ENCODE measurements at places on chromosomes 2 and 18.
A peak's percentile ranks its signal among the peaks of the same experiment; 100 is the strongest.

- H3K36me3 ChIP-seq: peaks cover 27% of the 10 kb centered on the region
- no peak overlapping the region for H3K27ac ChIP-seq
- H3K27me3 ChIP-seq: no peaks in the 10 kb centered on the region
Measured at GRCh38 chr18:26286008-26286407, 59.8 kb downstream of the TAF4B start.

DNA sequence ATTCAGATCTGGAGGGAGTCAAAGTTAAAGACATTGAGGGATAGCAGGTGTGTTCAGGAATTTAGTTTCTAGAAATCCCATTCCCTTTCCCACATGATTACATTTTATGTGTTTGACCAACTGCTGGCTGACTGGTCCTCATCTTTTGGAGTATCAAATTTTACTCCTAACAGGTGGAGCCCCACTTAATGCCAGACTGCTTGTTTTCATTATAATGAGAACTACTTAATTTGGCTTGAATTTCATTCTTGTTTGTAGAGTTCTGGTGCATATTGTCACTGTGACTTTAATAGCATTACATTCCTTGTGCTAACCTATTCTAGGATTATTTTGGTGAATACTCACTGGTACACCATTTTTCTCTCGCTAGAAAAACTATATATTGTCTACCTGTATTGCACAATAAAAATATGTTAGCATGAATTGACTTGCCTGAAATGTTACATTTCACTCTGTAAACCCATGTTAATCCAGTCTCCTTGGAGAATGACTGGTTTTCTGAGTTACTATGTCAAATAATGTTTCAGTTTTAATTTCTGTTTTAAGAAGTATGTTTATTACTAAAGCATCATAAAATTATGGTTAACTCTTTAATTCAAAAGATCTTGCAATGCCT lies 98.2 kb downstream of the TANC1 start:
- H3K36me3 ChIP-seq: peaks cover 5% of the 10 kb centered on the region
- H3K4me1 ChIP-seq: peaks cover 17% of the 10 kb centered on the region

DNA sequence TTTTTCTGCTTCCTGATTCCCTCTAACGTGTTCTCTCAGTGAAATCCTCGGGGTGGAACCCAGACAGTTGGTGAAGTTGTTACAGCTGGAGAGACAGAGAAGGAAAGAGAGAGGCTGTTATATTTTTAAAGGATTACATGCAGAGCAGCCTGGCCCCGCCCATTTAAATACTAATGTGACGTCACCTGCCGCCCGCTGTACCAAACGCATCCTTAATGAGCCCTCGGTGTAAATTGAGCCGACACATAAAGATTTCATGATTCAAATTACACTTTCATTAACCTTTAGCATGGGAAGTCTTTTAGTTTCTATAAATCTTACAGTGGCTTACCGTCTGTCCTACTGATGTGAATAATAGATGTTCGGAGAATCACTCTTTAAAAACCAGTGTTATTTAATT lies 164.0 kb upstream of the SIX3 start:
- peaks cover 23% of the 10 kb centered on the region for H3K4me1 ChIP-seq
- no peak overlapping the region for H3K4me3 ChIP-seq
- H3K27me3 ChIP-seq: no peaks in the 10 kb centered on the region
- DNase-seq: no peak
- H3K36me3 ChIP-seq: no peaks in the 10 kb centered on the region

DNA sequence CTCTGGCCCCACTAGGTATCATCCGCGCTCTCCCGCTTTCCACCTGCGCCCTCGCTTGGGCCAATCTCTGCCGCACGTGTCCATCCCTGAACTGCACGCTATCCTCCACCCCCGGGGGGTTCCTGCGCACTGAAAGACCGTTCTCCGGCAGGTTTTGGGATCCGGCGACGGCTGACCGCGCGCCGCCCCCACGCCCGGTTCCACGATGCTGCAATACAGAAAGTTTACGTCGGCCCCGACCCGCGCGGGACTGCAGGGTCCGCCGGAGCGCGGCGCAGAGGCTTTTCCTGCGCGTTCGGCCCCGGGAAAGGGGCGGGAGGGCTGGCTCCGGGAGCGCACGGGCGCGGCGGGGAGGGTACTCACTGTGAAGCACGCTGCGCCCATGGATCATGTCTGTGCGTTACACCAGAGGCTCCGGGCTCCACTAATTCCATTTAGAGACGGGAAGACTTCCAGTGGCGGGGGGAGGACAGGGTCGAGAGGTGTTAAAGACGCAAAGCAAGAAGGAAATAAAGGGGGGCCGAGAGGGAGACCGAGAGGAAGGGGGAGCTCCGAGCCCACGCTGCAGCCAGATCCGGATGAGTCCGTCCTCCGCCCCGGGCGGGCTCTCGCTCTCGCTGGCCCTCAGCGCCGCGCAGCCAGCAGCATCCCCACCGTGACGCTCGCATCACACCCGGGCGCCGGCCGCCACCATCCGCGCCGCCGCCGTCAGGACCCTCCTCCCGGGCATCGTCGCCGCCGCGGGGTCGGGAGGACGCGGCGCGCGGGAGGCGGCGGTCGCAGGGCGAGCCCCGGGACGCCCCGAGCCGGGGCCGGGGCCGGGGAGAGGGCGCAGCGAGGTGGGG lies 664 bp downstream of the NETO1 start:
- H3K4me3 ChIP-seq: peak overlapping the region; percentile 1
- H3K27ac ChIP-seq: no peak overlapping the region
- H3K36me3 ChIP-seq: no peaks in the 10 kb centered on the region
- H3K4me1 ChIP-seq: no peaks in the 10 kb centered on the region
- H3K27me3 ChIP-seq: peaks cover 3% of the 10 kb centered on the region

DNA sequence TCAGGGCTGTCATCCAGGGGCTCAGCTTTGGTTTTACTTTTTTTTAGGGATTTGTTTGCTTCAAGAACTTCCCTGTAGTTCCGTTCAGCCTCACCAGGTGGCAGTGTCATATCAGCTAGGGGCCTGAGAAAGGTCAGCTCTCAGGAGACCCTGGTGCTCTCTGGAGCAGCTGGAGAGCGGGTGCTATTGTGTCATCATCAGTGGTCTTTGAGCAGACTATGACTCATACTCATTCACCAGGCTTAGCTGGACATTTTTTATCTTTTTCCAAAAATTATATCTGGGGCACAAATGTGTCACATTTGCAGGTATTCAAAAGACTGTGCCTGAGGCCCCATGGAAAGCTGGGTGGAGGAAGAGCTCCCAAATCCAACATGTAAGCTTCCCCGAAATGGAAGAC lies 24.4 kb downstream of the ZNF892 start:
- no peak overlapping the region for H3K4me3 ChIP-seq
- no peaks in the 10 kb centered on the region for H3K4me1 ChIP-seq
- DNase-seq: peak; percentile 81
- H3K27ac ChIP-seq: no peak overlapping the region
- H3K36me3 ChIP-seq: no peaks in the 10 kb centered on the region

GRCh38 chr2:45826884-45827635 lies 175.6 kb downstream of the PRKCE start:
- no peak overlapping the region for H3K4me3 ChIP-seq
- H3K27me3 ChIP-seq: no peaks in the 10 kb centered on the region
- H3K4me1 ChIP-seq: peaks cover 24% of the 10 kb centered on the region
- no peaks in the 10 kb centered on the region for H3K36me3 ChIP-seq

- peak overlapping the region; percentile 60 for H3K4me3 ChIP-seq
- H3K36me3 ChIP-seq: no peaks in the 10 kb centered on the region
- no peak for DNase-seq
- peaks cover 12% of the 10 kb centered on the region for H3K4me1 ChIP-seq
- no peak overlapping the region for H3K27ac ChIP-seq
- H3K27me3 ChIP-seq: no peaks in the 10 kb centered on the region
Measured at GRCh38 chr2:45643095-45643494, 8.4 kb upstream of the PRKCE start.

DNA sequence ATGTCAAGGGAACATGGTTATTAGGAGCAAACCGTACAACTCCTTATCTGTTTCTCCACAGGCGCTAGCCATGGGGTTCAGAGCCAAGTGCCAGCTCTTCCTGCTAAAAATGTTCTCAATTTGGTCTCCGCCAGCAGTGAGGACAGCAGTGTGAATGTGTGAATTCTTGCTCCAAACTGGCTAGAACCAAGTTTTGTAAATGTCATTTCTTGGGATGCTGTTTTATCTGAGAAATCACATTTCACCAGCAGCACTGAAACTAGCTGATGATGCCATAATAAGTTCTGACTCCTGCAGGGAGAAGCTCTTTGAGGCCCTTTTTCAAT lies 140.6 kb upstream of the LGALSL start:
- H3K27ac ChIP-seq: no peak overlapping the region
- H3K27me3 ChIP-seq: no peaks in the 10 kb centered on the region
- H3K4me3 ChIP-seq: no peak overlapping the region
- peaks cover 15% of the 10 kb centered on the region for H3K4me1 ChIP-seq

GRCh38 chr18:76350134-76351025 lies 144.7 kb downstream of the ZNF516 start:
- DNase-seq: no peak
- no peak overlapping the region for H3K4me3 ChIP-seq
- H3K4me1 ChIP-seq: peaks cover 15% of the 10 kb centered on the region
- no peaks in the 10 kb centered on the region for H3K36me3 ChIP-seq
- no peak overlapping the region for H3K27ac ChIP-seq
- H3K27me3 ChIP-seq: no peaks in the 10 kb centered on the region

DNA sequence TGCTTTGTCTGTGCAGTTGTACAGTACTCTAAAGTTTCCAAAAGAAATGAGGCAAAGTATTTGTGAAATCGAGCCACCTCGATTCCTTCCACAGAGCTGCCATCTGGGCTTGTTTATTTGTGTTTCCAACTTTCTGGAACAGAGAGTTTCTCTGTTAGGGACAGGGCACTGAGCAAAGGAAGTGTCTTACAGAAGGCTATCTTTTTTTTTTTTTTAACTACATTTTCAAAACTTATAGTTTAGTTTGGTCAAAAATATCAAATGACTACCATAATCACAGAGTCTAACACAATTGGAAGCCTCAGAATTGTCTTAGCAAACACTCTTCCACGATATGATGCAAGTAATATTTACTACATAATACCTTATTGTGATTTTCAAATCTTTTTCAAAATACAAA lies 796 bp downstream of the RFTN2 start:
- DNase-seq: no peak
- H3K4me3 ChIP-seq: peak overlapping the region; percentile 11
- no peaks in the 10 kb centered on the region for H3K36me3 ChIP-seq
- no peaks in the 10 kb centered on the region for H3K27me3 ChIP-seq

DNA sequence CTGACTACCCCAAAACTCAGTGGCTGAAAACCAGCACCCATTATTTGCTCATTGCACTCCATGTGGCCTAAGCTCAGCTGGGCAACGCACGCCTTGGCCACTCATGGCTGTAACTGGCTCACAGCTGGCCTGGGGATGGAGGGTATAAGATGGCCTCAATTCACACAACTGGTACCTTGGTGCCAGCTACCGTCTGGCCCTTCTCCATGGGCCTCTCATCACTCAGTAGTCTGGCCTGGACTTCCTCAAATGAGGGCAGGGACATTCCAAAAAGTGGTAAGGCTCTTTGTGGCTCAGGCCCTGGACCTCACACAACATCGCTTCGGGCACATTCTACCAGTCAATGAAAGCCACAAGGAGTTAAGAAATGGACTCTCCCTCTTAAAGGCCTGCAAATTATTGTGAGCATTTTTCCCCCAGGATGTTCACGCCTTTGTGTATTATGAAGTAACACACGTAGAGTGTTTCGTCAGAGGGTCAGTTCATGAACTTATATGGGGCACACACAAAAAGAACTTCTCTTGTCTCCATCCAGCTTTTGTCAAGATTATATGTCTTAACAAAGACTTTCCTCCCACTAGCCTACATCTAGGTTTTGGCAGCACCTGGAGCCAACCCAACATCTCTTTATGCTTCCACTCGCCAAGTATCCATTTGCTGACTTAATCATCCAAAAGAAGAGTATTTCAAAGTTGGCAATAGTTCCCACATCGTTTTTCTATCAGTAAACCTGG lies 145.2 kb downstream of the CCBE1 start:
- H3K4me3 ChIP-seq: no peak overlapping the region
- no peaks in the 10 kb centered on the region for H3K27me3 ChIP-seq
- H3K36me3 ChIP-seq: no peaks in the 10 kb centered on the region
- no peak for DNase-seq
- no peak overlapping the region for H3K27ac ChIP-seq

DNA sequence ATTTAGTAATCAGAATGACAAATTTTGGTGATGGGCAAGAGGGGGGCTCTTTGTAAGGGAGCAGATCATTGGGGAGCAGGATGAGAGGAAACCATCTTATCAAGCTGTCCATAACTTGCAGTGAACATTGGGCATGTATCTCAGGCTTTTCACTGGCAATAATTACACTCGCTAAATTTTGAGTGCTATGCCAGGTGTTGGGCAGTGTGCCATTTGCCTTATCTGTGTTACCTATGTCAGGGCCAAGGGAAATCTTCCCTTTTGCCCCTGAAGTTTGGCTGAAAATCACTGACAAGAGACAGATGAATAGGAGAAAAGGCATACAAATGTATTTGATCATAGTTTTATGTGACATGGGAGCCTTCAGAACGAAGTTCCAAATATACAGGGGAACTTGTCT lies 39.0 kb downstream of the NOSTRIN start:
- H3K4me1 ChIP-seq: no peaks in the 10 kb centered on the region
- H3K27ac ChIP-seq: no peak overlapping the region
- H3K4me3 ChIP-seq: no peak overlapping the region
- H3K36me3 ChIP-seq: peaks cover 41% of the 10 kb centered on the region
- DNase-seq: no peak

DNA sequence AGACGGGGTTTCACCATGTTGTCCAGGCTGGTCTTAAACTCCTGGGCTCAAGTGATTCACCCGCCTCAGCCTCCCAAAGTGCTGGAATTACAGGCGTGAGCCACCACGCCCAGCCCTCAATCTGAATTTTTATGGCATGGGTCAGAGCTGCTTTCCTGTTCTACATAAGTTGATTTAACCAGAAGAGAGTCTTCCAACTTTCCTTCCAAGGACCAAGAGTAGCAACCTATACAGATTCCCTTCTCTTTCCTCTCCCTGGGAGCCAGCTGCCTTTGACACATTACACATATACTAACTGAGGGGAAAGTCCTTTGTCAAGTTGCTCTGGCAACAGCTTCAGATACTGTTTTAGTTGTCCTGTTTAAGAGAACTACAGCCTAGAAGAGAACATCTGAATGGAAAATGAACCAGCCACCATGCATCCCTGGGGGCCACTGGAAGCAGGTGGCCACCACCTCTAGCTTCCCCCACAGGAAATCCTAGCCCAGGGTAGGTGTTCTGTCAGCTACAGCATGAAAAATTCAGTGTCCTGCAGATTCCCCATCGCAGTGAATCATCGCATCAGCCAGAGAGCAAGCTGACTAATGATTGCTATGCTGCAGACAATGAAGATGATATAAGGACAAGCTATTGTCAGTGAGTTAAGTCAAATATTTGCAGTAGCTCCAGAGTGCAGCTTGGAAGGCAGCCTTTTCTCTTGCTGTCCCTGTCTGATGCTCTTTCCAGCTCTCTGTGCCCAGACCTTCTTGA lies 62.9 kb downstream of the POMC start:
- no peak overlapping the region for H3K27ac ChIP-seq
- no peaks in the 10 kb centered on the region for H3K27me3 ChIP-seq
- no peaks in the 10 kb centered on the region for H3K4me1 ChIP-seq
- no peak overlapping the region for H3K4me3 ChIP-seq
- no peaks in the 10 kb centered on the region for H3K36me3 ChIP-seq

DNA sequence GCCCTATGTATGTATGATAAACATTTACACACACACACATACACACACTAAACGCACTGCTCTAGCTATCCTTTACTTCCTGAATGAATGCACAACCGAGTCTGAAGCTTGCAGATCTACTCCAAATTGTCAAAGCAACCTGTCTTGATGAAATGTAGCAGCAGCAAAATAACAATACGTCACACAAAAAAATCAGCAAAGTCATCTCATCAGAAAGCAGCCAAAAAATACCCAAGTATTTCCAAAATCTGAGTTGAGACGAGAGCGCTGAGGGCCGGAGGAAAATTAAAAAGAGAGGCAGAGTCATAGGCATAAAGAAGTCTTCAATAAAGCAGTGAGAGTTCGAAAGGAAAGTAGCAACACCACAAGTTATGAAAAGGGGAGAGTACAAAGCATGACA lies 67.7 kb downstream of the ZNF521 start:
- H3K27me3 ChIP-seq: no peaks in the 10 kb centered on the region
- H3K4me1 ChIP-seq: peaks cover 2% of the 10 kb centered on the region
- no peak overlapping the region for H3K4me3 ChIP-seq
- no peak overlapping the region for H3K27ac ChIP-seq

Measured in stomach (tissue), 19 donors.